ENCODE measurements at places on chromosomes 1 and 21.
A peak's percentile ranks its signal among the peaks of the same experiment; 100 is the strongest.

GRCh38 chr1:167526667-167527383 is 8.5 kb upstream of the CD247 start:
- no peak for DNase-seq

DNA sequence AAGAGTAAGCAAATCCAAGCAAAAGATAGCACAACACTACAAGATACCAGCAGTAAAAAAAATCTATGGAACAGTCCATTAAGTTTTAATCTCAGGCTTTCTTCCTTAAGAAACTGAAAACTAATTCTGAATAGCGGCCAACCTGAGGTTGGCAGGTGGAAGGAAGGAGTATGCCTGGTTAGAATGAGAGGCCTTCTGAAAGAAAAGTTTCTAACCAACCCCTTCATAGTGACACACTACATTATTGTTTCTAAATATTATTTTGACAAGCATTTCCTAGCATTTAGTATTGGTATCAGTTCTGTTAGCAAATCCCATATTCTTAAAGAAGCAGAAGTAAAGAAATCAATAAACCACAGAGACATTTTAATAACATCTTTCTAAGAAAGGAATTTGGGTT is 205.7 kb upstream of the PTBP2 start:
- no peak for DNase-seq

DNA sequence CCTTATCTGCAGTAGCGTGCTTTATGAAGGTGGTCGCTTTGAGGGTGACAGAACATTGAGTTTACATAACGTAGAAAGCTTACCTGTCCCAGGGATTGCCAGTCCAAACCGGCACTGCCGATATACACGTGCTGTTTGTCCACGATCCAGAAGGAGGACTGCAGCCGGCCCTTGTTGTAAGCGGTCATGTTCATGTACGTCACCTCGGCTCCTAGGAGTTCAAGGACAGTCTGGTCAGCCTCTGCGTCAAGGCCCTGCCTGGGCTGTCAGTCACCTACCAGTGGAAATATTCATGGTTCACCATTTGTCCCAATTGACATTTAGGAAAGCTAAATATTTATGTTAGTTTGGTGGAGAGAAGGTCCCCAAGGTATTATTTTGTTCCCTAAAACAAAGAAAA is 221.0 kb upstream of the MAP1LC3C start:
- no peak for DNase-seq

DNA sequence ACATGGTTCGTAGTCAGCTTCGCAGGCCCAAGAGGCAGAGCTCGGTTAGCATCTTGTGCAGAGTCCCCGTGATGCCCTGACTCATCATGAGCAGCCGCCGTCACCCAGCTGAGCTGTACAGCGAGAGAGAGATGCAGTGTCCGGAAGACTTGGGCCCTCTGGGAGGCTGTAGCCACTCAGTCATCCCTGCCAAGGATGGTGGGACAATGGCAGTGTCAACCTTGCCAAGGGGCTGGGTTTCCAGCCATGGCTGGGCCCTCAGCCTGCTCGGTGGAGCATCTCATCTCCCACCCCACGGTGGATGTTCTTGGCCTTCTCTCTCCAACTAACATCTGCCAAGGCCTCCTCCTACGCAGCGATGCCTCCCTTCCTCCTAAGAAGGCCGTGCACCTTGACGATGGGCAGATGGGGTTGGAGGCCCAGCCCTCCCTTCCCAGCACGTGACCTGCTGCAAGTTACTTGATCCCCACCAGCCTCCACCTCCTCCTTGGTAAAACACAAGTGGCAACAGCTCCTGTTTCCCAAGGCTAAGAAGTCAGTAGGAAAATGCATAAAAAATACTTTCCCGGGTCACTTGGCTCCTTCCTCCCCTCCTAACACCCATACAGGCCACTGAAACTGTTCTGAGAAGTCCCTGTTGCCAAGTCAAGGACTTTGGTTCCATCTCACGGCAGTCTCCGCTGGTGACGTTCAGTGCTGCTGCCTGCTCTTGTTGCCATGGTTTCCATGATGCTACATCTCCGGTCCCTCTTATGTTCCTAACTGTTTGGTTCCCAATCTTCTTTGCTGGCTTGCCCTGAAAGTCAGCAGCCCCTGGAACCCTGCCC is 384.7 kb upstream of the VAMP3 start:
- DNase-seq: no peak

- DNase-seq: no peak
Measured at GRCh38 chr1:17844185-17844826, 89.2 kb downstream of the ACTL8 start.

GRCh38 chr1:181206979-181207790 is 118.7 kb downstream of the IER5 start:
- DNase-seq: no peak

- DNase-seq: no peak
Measured at GRCh38 chr1:70895531-70895930, 152.1 kb downstream of the PTGER3 start.

DNA sequence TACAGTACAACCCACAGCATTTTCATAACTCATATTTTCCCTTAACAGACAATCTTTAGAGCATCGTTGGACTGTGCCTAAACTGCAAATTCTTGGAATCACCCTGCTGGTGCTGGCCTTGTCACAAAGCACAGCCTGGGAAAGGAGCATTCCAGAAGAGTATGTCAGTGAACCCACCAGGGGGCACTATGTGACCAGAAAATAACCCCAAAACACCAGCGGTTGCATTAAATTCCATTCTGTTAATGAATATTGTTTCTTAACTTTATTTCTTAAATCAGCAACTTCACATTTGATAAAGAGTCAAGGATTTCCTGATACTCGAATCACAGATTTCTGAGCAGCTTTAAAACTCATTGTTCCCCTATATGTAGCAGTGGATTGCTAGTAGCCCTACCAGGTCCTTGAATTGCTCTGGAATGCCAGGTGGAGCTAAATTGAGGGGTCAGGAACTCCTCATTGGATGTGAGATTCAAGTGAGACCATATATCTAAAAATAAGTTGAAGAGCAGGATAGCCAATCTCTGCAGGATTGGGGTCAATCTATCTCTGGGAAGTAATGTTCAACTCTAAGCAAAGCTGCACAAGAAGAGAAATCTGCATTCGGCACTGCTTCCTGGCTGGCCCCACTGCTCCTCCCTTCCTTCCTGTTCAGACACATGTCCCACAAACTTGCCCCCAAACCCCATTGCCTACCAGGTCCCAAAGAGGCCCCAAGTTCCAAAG is 12.7 kb upstream of the RAB4A start:
- peak; percentile 31 for DNase-seq

DNA sequence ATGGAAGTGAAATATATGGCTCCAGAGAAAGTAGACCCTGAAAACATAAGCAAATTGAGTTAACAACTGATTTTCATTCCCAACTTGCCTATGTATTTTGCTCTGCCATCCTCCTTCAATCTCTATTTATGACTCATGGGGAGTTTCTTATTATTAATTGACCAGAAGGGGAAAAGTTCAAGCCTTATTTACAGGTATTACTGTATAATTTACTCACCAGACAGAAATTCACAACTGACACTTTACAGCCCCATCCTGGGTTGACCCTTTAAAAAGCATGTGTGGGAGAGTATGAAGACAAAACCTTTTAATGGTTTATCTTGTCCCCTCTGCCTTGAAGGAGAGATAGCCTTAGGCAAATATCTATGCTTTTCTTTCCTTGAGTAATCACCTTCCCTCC is 39.8 kb upstream of the C1orf53 start:
- no peak for DNase-seq

DNA sequence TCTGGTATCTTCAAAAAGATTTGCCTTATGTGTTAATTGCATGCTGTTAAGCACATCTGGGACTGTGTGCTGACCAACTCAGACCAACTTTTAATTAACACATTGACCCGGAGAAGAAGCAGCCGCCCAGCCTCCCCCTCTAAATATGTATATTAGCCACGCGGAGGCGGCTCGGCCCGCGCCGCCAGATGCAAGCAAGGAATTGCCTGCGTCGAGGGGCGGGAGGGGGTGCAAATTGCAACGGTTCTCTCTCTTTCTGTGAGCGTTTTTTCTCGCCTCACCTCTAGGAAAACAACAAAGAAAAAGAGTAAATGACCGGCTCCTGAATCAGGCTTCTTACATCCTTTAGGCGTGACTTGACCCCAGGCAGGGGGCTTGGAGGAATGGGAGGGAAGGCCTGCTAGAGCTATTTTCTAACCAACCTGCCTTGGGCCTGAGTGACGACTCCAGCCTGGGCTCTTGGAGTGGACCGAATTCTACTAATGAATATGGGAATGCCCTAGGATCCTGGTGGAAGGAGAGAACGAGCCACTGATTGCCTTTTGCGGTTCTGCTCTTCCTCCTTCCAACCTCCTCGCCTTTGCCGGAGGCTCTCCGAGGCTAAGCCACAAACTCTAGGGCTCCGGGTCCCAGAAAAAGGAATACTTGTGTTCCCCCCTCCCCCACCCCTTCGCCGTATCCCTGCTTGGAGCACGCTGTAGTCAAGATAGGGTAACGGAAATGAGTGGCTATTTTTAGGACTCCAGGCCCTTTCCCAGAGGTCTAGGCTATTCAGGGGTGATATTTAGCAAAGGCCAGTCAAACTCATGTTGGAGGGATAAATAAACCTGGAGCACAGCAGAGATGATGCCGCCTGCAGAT is 417.0 kb upstream of the ESRRG start:
- no peak for DNase-seq

DNA sequence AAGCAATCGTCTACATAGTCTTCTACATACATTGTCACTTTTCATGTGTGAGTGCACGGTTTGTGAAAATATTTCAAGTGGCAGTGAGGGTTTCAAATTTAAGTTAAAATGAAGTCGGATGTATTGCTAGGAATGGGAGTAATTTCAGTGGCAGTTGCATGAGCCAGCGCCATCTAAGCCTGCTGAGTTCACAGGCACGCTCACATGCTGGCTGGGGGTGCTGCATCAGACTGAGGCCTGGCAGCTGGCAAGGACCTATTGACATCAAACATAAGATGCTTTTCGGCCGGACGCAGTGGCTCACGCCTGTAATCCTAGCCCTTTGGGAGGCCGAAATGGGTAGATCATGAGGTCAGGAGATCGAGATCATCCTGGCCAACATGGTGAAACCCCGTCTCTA is 80.7 kb downstream of the UBE4B start:
- DNase-seq: no peak

DNA sequence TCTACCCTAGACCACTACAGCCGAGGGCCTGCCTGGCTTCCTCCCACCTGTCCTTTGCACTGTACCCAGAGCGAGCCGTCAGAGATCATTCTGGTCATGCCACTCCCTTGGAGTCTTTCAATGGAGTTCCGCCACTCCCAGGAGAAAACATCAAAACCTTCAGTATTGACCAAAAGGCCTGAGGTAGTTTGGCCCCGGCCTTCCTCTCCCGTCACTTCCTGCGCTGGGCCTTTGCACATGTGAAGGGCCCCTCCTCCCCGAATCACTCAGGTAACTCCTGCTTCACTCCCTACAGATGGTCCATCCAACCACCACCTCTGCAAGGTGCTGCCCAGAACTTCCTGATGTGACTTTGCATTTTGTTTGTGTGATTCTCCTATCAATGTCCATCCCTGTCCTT is 26.6 kb downstream of the UBE2G2 start:
- no peak for DNase-seq

DNA sequence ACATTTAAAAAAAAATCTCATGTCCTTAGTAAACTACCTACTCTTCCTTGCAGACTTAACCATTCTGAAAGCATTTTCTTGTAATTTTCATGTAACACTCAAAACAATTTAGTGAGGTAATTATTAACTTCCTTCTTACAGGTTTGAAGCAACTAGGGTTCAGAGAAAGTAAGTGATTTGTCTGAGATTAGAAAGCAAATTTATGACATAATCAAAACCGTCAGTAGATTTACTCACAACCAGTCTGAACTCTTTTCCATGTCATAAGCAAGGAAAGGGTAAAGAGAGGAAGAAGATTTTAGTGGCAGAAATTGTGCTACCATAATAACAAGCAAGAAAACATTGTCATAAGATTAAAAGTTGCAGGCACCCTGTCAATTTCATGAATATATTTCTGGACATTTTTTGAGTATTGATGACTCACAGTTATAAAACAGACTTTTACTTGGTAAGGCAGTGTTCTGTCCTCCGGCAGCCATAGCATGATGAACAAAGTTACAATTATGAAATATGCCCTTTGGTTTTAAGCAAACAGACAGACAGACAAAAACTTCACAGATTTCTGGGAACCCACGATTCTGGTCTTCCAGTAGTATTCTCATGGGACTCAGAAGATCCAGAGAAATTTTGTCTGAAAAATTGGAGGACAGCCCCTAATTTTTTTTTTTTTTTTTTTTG is 707.2 kb downstream of the RWDD3 start:
- no peak for DNase-seq

Data from NCI-H1105 treated with DMSO at 0.1 percent for 48 hours (cell line).